ENCODE measurements at places on chromosomes 12 and 14. TPM values are rescaled to one million over a fixed set of nuclear protein-coding genes. Genes with fewer than 3 reads are reported as not detected.

GRCh38 chr12:80756875-80757274 is 40.2 kb downstream of the MYF5 start:
- H3K27ac ChIP-seq, result no peak overlapping the region
- no peaks in the 10 kb centered on the region for H3K4me1 ChIP-seq
- H3K36me3 ChIP-seq, result no peaks in the 10 kb centered on the region
- DNase-seq, result no peak
- no peaks in the 10 kb centered on the region for H3K27me3 ChIP-seq

- DNase-seq, result no peak
- no peak overlapping the region for H3K27ac ChIP-seq
- H3K27me3 ChIP-seq, result no peaks in the 10 kb centered on the region
- no peaks in the 10 kb centered on the region for H3K4me1 ChIP-seq
- H3K4me3 ChIP-seq, result no peak overlapping the region
- no peaks in the 10 kb centered on the region for H3K36me3 ChIP-seq
Observed at GRCh38 chr12:9773216-9773877, 12.6 kb upstream of the CD69 start.

DNA sequence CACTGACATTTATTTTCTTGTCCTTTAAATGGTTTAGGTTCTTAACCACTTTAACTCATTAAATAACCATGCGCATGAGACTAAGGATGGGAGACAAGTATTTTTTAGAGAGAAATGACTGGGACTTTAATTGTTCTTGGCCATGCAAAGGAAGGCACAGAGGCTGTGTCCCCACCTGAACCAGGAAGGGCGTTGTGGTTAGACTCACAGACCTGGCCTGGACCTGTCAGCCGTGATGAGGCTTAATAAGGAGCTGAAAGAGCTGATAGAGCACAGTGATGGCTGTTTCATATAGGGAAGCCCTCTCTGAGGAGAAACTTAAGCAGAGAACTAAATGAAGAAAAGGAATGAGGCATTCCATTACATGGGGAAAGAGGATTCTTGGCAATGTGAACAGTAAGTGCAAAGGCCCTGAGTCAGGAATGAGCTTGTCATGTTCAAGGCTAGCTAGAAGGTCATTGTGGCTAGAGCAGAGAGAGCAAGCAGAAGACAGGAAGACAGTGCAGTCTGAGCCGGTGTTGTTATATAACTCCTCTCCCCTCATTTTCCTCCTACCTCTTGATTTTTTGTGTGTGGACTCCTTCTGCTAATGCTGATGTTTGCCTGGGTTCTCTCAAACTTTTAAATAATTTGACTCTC is 74.4 kb upstream of the ANO4 start:
- DNase-seq, result no peak
- no peak overlapping the region for H3K27ac ChIP-seq
- H3K27me3 ChIP-seq, result no peaks in the 10 kb centered on the region
- H3K4me3 ChIP-seq, result no peak overlapping the region
- no peaks in the 10 kb centered on the region for H3K36me3 ChIP-seq

DNA sequence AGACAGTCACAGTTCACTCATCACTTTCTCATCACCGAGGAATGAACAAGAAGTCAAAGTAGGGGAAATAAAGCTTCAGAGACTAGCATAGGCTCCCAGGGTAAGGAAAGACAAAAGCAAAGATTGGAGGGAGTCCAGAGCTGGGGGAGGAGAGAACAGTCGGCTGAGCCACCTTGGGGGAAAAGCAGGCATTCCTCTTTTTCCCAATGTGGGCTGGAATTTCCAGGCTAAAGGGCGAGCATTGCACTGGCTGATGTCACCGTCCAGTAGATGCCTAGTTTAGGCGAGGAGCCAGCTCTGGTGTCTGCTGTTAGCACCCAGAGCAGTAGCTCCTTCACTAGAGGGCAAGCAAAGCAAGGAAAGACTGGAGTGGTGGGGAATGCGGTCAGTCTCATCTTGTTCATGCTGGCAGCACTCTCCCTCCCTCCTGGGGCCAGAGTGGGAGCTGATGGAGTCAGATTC is 8.5 kb upstream of the KRT75 start:
- no peak overlapping the region for H3K4me3 ChIP-seq
- no peaks in the 10 kb centered on the region for H3K36me3 ChIP-seq
- peaks cover 37% of the 10 kb centered on the region for H3K4me1 ChIP-seq
- peak; percentile 34 for DNase-seq
- peak overlapping the region; percentile 87 for H3K27ac ChIP-seq

- no peaks in the 10 kb centered on the region for H3K27me3 ChIP-seq
- H3K4me1 ChIP-seq, result peaks cover 9% of the 10 kb centered on the region
- DNase-seq, result no peak
- H3K4me3 ChIP-seq, result no peak overlapping the region
- H3K27ac ChIP-seq, result no peak overlapping the region
- no peaks in the 10 kb centered on the region for H3K36me3 ChIP-seq
Observed at GRCh38 chr14:92099802-92100201, 6.6 kb downstream of the ATXN3 start.

Gene LRFN5
- not detected for total RNA-seq
